ENCODE measurements at places on chromosomes 3 and 15.

- no peak for DNase-seq
Measured at GRCh38 chr15:94761574-94761973, 530.2 kb downstream of the MCTP2 start.

DNA sequence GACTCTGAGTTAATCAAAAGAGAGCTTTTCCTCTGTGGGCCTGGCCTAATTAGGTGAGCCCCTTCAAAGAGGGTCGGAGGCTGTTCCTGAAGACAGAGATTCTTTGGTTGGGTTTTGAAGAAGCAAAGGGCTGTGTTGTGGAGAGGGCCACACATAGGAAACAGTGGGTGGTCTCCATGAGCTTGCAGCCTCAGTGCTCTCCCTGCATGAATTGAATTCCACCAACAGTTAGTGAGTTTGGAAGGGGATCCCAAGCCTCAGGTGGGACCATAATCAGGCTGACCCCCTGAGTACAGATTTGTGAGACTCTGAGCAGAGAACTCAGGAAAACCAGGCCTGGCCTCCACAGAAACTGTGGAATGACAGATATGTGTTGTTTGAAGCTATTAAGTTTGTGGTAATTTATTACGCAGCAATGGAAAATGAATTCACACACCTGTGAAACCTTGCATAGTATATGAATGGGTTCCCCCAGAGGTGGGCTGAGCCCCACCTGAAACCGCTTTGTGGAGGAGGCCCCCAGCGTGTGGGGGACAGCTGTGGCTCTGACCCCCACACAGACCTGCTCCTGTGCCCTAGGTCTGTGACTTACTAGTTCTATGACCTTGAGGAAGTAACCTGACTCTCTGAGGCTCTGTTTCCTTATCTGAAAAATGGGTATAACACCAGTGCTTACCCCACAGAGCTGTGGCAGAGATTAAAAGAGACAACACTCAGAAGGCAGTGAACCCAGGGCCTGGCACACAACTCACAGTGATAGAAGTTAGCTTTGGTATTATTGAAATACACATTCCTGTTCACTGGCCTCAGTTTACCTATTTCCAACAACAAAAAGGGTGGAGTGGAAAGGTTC, 431.3 kb downstream of the FOXP1 start:
- no peak for DNase-seq

DNA sequence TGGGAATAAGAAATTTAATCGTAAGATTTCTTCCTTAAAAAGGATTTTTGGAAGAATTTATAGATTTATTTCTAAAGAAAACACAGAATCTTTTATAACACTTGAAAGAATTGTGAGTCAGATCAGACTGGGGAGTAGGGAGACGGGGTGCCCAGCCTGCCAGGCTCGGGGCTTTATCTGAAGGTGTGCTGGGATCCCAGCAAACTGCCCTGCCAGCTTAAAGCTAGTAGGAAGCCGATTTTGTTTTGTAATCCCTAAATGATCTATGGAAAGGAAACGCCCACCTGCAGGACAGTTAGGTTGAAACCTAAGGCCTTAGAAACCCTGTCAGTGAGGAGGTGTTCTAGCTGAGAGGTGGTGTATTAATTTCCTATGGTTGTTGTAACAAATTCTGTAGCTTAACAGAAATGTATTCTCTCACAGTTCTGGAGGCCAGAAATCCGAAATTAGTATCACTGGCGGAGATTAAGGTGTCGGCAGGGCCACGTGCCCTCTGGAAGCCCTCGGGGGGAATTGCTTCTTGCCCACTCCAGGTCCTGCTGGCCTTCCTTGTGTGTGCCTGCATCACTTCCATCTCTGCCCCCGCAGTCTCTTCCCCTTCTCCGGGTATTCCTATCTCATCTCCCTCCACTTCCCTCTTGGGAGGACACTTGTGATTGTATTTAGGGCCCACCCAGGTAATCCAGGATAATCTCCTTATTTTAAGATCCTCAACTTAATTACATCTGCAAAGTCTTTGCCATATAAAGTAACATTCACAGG, 19.3 kb upstream of the RAB6B start:
- no peak for DNase-seq

DNA sequence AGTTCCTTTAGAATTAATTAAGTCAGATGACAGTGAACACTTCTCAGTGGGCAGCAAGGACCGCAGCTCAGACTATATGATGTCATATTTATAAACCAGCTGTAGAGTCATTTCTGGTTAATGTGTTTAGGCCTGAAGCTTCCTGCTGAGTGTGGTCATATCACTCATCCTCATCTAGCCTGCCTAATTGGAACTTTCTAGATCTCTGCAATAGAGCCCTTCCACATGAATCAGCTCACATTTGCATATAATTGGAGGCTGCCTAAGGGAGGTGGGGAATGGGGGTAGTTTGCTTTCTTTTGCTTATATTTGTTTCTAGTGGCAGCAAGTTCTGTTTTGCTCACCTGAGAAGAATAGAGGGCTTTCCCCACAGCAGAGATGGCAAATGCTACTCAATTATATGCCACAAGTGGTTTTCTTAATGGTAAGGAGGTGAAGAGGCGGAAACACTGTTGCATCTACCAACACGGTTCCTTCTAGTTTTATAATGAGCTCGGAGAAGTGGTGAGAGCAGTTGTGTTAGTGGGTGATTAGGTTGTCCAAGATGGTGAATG, 148.1 kb downstream of the KLHL25 start:
- no peak for DNase-seq

DNA sequence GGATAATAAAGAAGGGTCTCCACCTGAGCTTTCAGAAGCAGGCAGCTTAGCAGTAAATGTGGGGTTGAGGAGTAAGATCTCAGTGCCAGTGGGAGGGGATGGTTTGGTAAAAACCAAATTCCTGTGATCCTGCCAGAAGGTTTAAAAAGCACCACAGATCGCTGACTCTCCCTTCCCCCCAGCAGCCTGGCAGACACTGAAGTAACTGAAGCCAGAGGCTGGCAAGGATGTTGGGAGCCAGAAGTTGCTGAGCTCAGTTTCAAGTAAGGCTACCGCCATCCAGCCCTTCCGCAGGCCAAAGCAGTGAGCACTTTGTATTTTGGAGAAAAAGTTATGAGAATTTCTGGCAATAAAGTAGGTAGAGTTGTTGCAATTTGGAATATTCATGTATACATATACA, 246.4 kb downstream of the ZNF621 start:
- no peak for DNase-seq

- no peak for DNase-seq
Measured at GRCh38 chr3:12638105-12638504, 25.8 kb downstream of the RAF1 start.

- DNase-seq, result no peak
Measured at GRCh38 chr3:146504498-146505197, 35.3 kb upstream of the PLSCR2 start.

GRCh38 chr15:60572541-60573421, 93.8 kb upstream of the ICE2 start:
- no peak for DNase-seq

- DNase-seq, result no peak
Measured at GRCh38 chr3:186375443-186375842, 13.4 kb upstream of the DGKG start.

DNA sequence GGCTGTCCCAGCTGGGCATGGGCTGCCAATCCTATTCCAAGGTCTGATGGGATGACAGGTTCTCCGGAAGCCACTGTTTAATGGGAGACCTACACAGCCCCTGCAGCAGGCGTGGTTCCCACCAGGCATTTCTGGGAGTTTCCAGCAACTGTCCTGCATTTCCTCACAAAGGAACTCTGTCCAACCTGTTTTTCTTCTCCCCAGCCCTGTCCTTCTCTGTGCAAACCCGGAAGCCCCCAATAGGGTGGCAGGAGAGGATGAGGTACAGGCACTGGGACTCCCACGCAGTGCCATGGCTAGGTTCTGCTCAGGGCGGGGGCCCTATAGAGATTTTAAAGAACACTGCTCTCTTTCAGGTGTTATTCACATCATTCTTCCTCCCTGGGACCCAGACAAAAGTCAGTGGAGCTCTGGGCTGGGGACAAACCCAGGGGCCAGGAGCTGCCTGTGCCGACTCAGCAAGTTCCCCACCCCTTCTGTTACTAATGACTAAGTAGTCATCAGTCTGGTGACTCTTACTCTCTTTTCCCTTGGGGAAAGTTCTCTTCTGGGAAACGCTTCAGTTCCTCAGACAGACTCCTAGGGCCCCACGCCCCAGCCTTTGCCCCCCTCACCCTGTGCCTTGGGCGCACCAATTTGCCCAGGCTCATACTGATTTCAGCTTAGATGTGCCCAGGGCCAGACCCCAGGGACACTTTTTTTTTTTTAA, 97.7 kb downstream of the CD47 start:
- no peak for DNase-seq

GRCh38 chr3:107791450-107791849, 268.7 kb downstream of the BBX start:
- DNase-seq, result no peak

GRCh38 chr3:191331388-191331787, 1.1 kb upstream of the UTS2B start:
- no peak for DNase-seq

- no peak for DNase-seq
Measured at GRCh38 chr3:145776782-145777408, 384.1 kb downstream of the PLOD2 start.

DNA sequence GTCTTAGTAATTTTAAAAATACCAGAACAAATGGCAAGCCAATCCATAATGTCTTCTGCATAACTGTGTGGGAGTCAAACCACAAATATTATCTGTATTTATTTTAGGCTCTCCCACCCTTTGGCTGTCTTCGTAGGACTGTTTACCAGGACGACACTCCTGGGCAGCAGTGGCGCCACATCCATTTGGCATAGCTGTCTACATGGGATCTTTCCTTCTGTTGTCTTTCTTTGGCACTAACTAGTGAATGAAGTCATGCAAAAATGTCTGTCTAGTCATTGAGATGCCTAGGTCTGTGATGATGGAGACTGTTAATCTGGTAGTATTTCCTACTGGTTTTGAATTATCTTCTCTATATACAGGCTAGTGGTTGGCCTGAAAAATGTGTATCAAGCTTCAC, 54.0 kb upstream of the CHMP2B start:
- DNase-seq, result no peak

- no peak for DNase-seq
Measured at GRCh38 chr3:194929578-194929960, 243.9 kb downstream of the FAM43A start.

GRCh38 chr15:49570174-49570573, 50.4 kb downstream of the FAM227B start:
- DNase-seq, result no peak

DNA sequence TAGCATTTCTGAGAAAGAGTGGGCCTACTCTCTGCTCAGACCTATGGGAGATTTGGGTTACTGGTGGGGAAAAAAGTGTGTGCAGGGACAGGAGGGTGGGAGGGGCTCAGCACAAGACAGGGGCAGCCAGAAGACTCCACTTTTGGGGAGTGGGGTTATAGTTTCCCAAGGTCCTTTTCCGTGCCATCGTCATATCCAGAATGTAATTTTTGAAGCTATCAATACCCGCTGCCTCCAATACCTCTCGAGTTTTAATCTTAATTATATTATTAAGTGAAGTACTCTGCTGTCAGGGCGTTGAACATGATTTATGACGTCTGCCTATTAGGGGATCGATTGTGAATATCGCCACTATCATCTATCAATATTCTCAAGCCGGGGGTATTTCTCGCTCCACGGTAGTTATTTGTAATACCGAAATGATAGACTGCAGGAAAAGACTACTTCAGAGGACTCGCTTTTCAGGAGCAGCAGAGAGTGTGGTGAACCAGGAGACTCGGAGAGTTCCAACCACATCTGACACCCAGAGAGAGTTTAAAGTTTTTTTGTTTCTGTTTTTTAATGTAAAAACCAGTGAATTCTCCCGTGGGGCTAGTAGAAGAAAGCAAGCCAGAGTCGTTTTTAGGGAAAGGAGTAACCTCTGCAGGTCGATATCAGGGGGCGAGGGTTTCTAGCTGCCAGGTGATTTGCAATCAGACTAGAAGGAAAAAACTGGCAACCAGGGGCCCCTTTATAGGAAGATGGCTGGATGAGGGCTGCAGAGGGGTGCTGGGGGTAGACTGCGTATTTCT, 20.6 kb downstream of the NR2F2 start:
- no peak for DNase-seq

DNA sequence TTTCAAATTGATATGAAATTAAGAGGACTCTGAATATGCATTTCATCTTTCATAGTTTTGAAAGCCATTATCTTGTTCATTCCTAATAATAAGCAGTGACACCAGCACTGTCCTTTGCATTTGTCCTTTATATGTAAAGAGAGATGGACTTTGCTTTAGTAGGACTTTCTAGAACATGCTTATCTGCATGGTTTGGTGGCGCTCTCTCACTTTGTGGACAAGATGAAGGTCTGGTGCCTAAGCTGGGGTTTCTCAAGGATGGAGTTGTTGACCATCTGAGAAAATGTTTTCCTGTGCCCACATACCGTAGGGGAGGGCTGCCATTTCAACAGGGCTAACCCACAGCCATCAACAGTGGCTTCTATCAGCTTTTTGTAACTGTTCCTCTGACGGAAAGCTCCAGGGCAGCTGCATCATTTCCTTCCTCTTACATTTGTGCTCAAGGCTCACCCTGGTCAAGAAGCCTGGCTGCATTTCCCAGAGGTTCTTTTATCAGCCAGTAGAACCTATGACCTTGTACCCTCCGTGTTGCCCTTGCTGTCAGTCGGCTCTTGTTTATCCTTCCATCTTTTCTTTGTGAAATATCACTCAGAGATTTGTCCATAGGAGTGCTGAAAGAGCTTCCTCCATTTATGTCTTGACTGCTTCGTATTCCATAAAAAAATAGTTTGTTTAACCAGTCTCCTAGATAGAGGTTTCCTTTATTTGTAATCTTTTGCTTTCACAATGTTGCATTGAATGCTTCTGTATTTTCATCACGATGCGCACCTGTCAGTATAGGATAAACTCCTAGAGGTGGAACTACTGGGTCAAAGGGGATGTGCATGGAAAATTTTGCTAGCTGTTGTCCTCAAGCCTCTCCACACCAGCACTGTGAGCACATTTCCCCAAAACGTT, 44.6 kb downstream of the ABHD2 start:
- DNase-seq, result no peak

GRCh38 chr3:149941946-149942345, 28.7 kb downstream of the PFN2 start:
- no peak for DNase-seq

DNA sequence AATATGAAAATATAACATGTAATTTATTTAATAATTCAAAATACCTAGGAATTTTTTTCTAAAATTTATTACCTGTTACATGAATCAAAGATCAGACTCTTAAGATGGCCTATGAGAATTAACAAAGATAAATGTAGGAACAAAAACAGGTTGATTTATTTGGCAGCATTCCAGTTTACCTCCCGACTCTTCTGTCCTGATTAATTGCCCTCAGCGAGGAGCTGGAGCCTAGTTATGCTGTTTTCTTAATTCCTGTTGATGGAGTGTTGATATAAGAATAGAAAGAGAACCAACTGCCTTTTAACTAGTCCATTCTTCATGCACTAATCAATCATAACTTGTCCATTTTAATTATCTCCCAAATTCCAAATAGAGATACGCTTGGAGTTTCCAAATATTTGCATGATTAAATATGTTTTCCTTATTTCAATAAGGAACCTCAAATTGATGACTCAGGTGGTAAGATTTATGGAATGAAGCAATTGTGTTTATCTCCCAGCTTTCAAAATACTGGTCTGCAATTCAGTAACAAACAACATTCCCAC, 10.6 kb upstream of the CPB1 start:
- no peak for DNase-seq
